Aorta (tissue), 5 donors: ENCODE measurements at places on chromosomes 2 and 18. TPM values are rescaled to one million over a fixed set of nuclear protein-coding genes. Genes with fewer than 3 reads are reported as not detected.

The PFN4 gene
- 0.63 TPM for polyA plus RNA-seq

The LPIN2 gene
- 9.1 TPM for polyA plus RNA-seq

The SPATA3 gene
- not detected for polyA plus RNA-seq

The LAMA3 gene
- 21.0 TPM for polyA plus RNA-seq

The SEMA4F gene
- 6.7 TPM for polyA plus RNA-seq

The FIGLA gene
- polyA plus RNA-seq = not detected

The REG3G gene
- 0.13 TPM for polyA plus RNA-seq

The CPO gene
- polyA plus RNA-seq = 0.69 TPM

The FEV gene
- polyA plus RNA-seq = not detected

The MC5R gene
- not detected for polyA plus RNA-seq

The TWIST2 gene
- 20.8 TPM for polyA plus RNA-seq

The SERPINB12 gene
- polyA plus RNA-seq = not detected

The POTEC gene
- not detected for polyA plus RNA-seq

The CREG2 gene
- polyA plus RNA-seq = not detected

The AAK1 gene
- polyA plus RNA-seq = 30.8 TPM

The ASXL3 gene
- polyA plus RNA-seq = 0.38 TPM

The NPC1 gene
- 29.8 TPM for polyA plus RNA-seq

The FAHD2B gene
- polyA plus RNA-seq = 13.1 TPM

The TDRD15 gene
- polyA plus RNA-seq = not detected

The NOL4 gene
- 0.03 TPM for polyA plus RNA-seq

The PLEK gene
- 12.3 TPM for polyA plus RNA-seq

The GCG gene
- 1.6 TPM for polyA plus RNA-seq

The SULT6B1 gene
- not detected for polyA plus RNA-seq

The OTOS gene
- not detected for polyA plus RNA-seq

The ACTG2 gene
- 301 TPM for polyA plus RNA-seq

The ASB18 gene
- not detected for polyA plus RNA-seq

The PSD4 gene
- polyA plus RNA-seq = 0.79 TPM

The GKN1 gene
- polyA plus RNA-seq = 5.1 TPM

The ZSCAN30 gene
- 15.1 TPM for polyA plus RNA-seq

The DYNAP gene
- polyA plus RNA-seq = not detected

The POLR1B gene
- 3.6 TPM for polyA plus RNA-seq
